Activated gamma-delta T cell treated with Interleukin-2 at 50 U/mL for 16 hours (primary cell): ENCODE measurements at places on chromosomes 1 and 21.

GRCh38 chr1:59242370-59242769, 54.5 kb upstream of the FGGY start:
- DNase-seq: no peak

GRCh38 chr1:29451368-29451892, 215.1 kb downstream of the PTPRU start:
- no peak for DNase-seq

DNA sequence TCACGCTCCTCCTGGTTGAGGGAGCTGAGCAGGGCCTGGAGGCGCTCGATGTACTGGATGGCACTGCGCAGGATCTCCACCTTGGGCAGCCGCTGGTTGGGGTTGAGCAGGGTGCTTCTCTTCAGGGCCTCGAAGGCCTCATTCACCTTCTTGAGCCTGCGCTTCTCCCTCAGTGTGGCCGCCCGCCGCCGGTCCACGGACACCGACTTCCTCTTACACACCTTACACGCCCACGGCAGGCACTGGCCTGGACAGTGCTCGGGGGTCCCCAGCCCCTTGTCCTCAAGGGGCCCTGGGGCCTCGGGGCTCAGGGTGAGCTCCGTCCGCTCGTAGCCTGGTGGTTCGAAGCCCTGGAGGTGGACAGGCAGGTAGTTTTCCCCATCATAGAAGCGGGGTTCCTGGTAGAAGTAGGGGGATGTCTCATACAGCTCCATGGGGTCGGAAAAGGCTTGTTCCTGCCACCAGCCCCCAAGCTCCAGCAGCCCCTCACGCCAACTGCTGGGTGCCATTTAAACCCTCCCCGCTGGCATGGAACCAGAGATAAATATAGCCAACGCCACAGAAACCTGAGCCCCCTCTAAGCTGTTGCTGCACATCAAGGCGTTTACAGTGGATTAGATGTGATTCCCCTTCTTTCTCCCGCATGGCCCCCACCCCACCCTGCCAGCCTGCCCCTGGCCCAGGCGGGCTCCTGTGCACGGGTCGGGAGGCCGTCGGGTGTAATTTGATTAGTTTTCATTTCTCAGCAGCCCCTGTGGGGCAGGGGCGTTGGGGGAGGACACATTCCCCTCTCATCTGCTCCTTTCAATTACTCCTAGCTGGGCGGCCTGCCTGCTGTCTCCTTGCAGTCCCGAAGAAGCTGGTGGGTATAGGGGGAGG, at the start of gene MYOG:
Gene MYOG (minus strand): TSS at position 485 of the 879 bp plus-strand sequence. CDS start 51 bp downstream, at position 434.
- no peak for DNase-seq

DNA sequence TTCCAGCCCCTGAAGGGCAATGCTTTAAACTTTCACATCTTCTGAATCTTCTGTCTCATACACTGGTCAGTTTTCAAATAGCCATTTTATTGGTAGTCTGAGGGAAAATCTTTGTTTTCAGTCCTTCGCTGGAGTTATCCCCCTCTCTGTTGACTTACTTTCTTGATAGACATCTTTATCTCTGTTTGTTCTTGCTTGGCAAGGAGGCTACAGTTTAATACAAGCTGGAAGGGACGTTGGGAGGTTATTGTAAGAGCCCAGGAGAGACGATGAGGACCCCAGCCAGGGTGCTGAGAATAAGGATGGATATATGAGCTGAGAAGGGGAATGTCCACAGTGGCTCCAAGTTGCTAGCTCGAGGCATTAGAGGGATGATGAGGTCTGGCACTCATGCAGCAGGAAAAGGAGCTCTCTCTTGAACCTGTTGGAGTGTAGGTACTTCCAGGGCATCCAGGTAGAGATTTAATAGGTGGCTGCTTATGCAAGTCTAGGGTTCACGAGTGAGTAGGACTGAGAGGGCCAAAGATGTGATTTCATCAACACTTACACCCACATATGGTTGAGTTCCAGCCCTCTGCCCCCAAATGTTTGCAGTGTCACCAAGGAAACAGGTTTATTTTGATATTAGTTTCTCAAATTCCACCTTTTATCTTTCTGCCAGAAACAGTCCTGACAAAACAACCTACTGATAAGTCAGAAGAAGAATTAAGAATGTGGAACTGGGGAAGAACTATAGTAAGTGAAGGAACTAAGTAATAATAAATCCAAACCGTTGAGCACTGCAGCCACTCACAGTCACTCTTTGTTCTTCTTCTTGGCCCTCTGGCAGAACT, 237.3 kb upstream of the PROX1 start:
- no peak for DNase-seq

DNA sequence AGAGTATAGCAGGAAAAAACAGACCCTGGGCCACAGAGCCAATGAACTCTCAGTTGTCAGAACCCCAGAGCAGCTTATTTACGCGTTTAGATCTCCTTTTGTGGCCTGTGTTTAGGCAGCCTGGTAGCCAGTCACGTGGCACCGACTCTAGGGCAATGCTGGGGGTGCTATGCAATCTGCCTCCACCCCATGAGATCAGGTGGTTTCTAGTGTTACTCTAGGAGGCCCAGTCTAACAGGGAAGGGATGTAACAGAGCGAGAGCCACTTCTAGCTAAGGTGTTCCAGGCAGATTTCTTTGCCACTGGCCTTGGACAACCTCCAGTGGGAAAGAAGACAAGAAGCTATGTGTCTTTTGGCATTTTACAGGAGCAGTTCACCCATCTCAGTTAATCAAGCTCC, 12.0 kb upstream of the A3GALT2 start:
- DNase-seq: no peak

GRCh38 chr1:66119148-66119547, 326.5 kb downstream of the PDE4B start:
- no peak for DNase-seq

DNA sequence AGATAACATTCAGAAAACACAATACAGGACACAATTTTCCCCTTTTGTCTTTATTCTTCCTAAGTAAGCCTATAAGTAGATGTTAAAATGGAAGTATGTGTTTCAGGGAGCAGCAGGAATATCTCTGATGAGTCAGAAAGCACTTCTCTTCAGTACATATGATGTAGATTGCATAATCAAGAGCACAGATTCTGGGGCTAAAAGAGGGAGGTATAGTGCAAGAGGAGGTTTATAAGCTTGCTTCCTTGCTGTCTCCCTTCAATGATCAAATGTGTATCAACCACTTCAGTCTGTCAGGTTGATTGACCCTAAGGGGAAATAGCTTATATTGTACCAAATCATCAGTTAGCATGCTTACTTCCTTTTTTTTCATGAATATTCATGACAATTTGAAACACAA, 822.8 kb downstream of the BRINP3 start:
- DNase-seq: no peak

GRCh38 chr1:58432851-58433668, 113.5 kb downstream of the OMA1 start:
- DNase-seq: no peak

DNA sequence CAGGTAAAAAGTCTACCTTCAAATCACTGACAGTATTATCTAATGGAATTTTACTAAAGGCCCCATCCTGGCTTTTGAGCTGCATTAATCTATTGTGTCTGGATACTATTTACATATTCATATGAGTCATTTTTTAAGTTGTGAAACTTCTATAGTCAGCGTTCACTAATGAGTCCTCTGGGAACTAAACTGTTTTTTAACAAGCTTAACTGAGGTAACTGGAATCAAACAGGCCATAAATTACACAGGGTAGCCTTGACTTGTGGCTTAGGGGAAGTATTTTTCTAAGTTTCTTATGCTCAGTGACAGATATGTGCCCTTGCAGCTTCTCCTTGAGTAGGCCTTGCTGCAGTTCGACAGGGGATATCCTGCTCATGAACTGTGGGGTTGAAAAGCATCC, 68.8 kb downstream of the JMJD4 start:
- DNase-seq: no peak

DNA sequence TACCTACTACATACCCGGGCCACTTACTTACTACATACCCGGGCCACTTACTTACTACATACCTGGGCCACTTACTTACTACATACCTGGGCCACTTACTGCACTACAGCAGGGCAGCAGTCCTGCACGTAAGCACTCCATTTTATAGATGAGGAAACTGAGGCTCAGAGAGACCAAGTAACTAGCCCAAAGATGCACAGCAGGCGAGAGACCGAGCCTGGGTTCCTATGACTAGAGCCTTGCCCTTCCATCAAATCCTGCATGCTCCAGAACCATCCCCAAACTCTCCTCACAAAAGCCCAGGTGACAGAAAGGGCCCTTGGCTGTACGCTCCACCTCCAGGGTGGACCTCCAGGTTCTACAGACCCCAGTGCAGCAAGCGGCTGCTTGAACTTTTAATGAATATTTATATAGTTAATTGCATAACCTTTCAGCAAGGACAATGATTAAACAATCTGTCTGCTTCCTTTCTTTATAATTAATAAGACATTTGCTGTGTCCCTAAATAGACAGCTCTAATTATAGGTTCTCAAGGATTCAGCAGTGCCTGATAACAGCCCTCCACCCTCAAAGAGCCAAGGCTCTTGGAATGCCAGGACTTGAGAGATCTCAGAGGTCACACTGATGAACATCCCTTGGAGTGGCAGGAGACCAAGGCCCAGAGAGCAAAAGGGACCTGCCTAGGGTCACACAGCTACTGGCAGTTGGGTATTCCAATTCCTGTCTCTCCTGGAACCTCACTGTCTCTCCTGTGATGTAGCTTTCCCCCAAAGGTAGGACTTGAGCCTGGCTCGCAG, 43.4 kb downstream of the LRP8 start:
- no peak for DNase-seq

GRCh38 chr1:239987103-239987745, 104.5 kb upstream of the FMN2 start:
- no peak for DNase-seq
